ENCODE measurements at places on chromosomes 5 and 9.

- no peak for DNase-seq
Observed at GRCh38 chr9:104779334-104779733, 15.4 kb downstream of the NIPSNAP3B start.

- no peak for DNase-seq
Observed at GRCh38 chr5:101047181-101047580, 144.1 kb upstream of the ST8SIA4 start.

DNA sequence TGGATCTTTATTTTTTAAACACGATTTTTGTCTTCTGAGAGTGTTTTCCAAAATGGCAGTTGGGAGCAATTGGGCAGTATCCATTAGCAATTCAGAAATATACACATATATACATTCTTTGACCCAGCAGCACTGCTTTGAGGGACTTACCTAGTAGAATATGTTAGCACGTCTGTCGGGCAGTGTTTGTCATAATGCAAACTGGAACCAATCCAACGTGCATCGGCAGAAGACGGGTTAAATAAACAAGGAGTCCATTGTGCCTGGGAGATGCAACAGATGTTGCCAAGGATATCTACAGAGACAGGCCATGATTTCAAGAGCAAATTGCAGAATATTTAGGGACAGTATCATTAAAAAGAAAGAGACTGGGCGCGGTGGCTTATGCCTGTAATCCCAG, 107.0 kb downstream of the COL5A1 start:
- no peak for DNase-seq

DNA sequence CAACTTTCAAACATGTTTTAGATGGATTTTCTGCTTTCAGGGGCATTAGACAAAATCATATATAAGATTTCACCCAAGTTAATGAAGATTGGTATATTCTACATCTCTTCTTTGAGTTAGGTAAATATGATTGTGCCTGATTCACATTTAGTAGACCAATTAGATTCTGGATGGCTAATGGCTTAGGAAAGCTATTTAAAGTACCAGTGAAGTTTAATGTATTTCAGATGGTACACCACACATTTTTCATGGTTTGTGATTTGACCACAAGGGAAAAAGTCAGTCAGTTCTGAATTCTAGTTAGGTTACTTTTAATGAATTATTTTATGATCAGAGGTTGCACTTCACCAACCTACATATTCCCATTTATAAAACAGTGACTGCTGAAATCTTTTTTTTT, 409.7 kb downstream of the ADGRV1 start:
- no peak for DNase-seq

DNA sequence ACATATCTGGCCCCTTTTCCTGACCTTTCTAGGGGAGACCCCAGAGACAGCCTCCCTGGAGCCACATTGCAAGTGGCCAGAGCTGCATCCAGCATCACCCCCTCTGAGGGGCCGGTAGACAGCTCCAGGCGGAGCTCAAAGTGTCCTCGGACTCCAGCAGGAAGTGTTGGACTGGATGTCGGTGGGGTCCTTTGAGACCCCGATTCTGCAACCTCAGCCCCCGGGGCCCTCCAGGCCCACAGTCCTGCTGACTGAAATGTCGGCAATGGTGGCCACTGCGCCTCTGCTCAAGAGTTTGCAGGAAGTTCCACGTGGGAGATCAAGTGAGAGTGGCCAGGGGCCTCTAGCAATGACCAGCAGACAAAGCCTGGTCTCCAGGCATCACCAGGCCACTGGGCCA, 115.9 kb upstream of the FOXD4L5 start:
- DNase-seq = no peak

- DNase-seq = no peak
Observed at GRCh38 chr5:169595172-169595820, 11.7 kb downstream of the SPDL1 start.

GRCh38 chr5:176812269-176813259, 2.2 kb downstream of the UNC5A start:
- DNase-seq = no peak

DNA sequence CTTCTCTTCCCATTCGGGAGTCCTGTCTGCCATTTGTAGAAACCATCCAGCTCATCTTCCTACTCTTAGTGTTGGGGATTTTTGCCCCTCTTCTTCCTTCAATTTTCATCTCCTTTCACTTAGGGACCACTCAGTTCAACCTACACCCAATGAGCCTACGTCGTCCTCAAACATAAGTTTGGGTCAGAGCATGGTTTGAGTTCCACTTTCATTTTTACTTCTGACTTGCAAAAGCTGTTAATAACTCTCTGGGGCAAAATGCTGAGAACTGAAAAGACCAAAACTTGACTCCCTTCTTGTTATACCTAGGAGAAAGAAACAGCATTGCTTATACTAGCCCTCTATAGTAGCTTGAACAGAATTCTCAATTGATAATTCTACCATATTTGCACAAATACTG, 381.5 kb upstream of the MPDZ start:
- DNase-seq = no peak

DNA sequence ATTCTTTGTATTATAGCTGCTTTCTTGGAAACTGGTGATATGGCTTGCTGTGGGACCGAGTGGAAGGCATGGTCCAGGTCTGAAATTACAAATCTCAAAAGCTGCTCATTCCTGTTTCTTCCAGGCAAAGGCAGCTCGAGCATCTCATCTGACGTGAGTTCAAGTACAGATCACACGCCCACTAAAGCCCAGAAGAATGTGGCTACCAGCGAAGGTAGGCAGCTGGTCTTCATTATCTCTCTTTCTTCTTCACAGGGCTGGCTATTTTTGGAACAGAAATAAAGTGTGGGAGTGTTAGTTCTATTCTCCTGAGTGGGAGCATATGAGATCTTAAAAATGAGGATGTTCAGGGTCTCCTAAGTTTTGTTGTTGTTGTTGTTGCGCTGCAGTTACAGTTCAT, 115.9 kb downstream of the FBXL7 start:
- DNase-seq = no peak

GRCh38 chr9:137707361-137707760, 88.6 kb downstream of the EHMT1 start:
- DNase-seq = no peak

- DNase-seq = no peak
Observed at GRCh38 chr9:133420392-133420827, 1.8 kb upstream of the ADAMTS13 start.

GRCh38 chr5:10857338-10857733, 96.3 kb upstream of the DAP start:
- DNase-seq = no peak
